RWPE1 (cell line): ENCODE measurements at places on chromosomes 3 and 15.

- peak; percentile 59 for DNase-seq
These were observed 7.7 kb upstream of the OXSR1 start for GRCh38 chr3:38157595-38157994.

DNA sequence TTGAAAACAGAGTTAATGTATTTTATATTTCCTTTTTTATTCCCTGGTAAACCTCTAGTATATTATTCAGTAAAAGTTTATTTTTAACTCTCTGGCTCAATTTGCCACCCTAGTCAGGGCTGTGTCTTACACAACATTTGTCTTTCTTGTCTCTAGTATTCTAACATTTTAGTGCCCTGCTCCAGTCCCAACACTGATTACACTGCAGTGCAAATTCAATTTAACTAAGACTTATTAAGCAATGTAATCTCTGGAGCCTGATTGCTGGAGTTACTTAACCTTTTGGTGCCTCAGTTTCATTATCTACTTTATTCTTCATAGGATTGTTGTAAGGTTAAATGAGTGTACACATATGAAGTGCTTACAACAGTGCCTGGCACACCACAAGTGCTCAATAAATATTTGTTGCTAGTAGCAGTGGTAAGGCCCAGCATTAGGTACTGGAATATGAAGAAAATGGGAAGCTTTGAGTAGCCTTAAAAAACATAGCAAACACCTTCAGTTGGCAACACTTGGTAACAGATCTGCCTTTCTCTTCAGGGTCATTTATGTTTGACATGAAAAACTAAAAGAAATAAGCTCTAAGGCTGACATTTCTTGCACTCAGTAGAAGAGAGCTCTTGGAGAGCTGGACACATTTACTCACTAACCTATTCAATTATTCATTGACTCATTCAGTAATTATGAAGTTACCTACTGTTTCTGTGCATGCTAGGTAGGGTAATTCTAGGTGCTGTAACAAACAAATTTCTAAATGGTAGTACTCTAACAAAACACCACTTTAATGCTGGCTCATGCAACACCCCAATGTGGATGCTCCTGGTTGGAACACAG lies 364.5 kb upstream of the EPHA3 start:
- no peak for DNase-seq

GRCh38 chr15:60945196-60945595 lies 283.9 kb downstream of the RORA start:
- DNase-seq, result no peak

- DNase-seq, result no peak
These were observed 65.8 kb downstream of the B3GNT5 start for GRCh38 chr3:183318877-183319276.

DNA sequence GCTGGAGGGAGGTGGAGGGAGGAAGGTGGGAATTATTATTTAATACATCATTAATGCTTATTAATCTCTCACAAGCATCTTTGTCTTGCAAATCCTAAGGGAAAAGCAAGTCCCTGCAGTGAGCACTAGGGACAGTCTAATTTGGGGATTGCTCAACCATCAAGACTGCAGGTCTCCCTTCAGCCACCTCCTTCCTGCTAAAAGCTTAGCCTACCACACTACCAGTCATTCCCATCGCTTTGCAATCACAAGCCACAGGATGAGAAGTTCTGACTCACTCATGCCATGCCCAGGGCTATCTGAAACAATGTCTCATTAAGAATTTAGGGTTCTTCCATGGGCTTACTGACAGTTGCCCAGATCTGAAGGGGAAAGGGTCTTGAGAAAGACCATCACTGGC lies 51.0 kb upstream of the EIF1B start:
- DNase-seq, result peak; percentile 47

DNA sequence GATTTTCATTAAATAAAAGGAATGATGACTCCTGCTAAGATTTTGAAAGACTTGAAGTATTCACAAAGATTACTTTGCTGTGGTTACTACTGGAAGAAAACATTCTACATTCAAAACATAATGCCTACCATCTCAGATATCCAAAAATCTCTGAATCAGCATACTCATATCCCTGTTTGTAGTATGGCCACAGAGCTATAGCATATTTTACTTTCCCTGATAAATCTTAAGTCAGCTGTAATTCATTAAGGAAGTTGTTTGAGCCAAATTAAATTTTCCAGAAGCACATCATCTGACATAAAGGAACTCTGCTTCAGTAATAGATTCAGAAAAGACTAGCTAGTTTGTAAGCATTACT lies 942.0 kb downstream of the ROBO1 start:
- DNase-seq, result no peak

- peak; percentile 38 for DNase-seq
These were observed 44.5 kb downstream of the ANAPC13 start for GRCh38 chr3:134441321-134441720.

- DNase-seq, result no peak
These were observed 43.4 kb downstream of the TPRA1 start for GRCh38 chr3:127546970-127547733.

GRCh38 chr3:197456261-197457091 lies 99.3 kb downstream of the BDH1 start:
- DNase-seq, result peak; percentile 71

DNA sequence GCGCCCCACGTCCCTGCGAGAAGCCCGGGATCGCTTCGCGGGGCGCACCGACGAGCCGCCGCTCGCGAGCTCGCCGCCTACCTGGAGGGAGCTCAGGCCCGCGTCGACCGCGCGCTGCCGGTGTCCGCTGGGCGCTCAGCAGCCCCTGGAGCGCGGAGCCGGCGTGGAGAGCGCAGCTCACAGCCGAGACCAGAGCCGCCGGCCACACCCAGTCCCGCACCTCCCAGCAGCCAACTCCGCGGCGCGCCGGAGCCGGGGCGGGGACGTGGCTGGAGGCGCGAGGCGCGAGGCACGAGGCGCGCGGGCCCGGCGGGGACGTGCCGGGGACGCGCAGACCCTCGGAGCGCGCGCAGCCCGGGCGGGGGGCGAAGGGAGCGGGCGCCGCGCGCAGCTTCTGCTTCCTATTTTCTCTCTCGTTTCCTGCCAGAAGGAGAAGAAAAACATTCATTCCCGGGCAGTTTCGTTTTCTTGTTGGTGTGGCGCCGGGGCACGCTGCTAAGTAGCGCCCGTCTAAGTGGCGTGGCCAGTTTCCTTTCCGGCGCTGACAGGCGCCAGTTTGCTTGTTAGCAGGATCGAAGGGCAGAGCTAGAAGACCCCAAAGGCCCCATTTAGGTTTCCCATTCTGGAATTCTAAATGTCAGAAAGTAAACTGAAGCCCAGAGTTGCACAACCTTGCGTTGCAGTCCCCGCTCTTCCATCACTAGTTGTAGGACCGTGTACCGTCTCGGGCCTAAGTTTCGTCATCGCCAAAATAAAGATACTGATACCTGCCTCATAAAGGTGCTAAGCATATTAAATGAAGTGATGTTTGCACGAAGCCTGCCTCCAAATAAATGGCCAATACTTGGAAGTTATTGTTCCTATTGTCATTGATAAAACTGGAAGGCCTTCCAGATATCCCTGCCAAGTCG lies at the start of gene GNB4:
Gene GNB4, minus strand, starts transcription at position 206 of the 911 bp plus-strand sequence. CDS start 25,270 bp downstream, outside the sequence.
- peak; percentile 77 for DNase-seq

- no peak for DNase-seq
These were observed 197.7 kb downstream of the LSAMP start for GRCh38 chr3:116247605-116248004.

GRCh38 chr3:194139071-194139813 lies 3.3 kb downstream of the HES1 start:
- peak; percentile 54 for DNase-seq

- no peak for DNase-seq
These were observed 288.7 kb upstream of the RORA start for GRCh38 chr15:61517776-61518175.

- no peak for DNase-seq
These were observed 58.1 kb downstream of the OSBPL10 start for GRCh38 chr3:31922962-31923361.

DNA sequence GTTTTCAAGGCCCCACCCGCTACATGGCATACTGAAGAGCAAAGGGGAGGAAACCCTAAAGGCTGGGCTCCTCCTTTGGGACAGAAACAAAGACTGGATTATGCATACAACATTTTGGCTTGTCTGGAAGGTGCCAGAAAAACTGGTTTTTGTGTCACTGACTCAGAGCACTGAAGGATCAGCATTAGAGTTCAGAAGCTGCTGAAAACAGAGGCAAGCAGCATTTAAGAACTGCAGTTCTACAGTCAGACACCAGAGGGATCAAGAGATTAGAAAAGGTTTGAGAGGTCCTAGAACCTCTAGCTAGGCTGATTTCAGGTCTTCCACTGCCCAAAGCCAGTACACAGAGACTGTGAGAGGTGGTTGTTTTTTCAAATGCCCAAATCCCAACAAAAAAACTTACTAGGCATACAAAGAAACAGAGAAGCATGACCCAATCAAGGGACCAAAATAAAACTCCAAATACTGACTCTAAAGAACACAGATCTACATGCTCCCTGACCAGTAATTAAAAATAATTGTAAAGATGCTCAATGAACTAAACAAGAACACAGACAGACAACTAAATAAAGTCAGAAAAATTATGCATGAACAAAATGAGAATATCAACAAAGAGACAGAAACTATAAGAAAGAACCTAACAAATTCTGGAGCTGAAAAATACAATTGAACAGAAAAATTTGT lies 91.2 kb downstream of the SENP2 start:
- peak; percentile 73 for DNase-seq

DNA sequence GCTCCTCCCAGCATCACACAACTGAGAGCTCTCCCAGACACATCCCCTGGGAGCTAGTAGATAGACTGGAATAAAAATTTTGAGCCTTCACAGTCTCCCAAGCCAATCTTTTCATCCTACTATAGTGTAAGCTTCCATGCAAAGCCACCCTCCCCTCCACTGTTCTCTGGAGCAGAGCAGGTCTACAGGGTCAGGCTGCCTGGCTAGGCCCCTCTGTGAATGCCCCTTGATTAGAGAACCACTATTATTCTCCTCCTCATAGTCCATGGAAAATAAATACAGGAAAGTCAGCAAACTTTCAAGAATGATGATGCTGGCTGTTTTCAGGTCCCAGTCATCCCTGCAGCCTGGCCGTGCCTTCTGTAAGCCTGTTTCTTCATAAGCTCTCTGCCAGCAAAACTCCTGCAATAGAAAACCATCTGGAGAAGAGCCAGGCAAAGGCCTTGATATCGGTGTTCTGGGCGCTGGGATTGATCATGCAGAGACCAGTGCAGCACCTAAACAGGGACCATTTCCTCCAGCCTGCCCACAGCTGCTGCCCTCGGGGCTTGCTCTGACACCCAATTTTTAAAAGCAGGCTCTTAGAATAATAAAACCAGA lies 51.7 kb downstream of the CRYGS start:
- no peak for DNase-seq

- no peak for DNase-seq
These were observed 7.0 kb upstream of the CPNE9 start for GRCh38 chr3:9696480-9697220.

DNA sequence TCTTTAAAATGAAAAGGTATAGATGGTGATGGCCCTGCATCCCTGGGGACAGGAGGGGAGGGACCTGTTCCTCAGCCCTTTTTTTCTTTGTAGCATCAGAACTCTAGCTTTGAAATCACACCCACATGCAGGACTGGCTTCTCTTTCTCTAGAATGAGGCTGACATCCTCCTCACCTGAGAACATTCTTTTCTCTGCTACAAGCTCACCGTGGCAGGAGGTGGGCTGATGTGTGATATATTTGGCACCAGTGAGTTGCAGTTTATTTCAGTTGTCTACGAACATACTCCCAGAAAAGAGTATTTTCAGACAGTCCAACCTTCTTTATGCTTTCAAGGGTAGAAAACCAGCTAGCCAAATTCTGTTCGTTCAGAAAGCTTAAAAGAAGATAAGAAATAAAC lies 43.6 kb upstream of the RARB start:
- no peak for DNase-seq

GRCh38 chr15:75791337-75791713 lies 51.9 kb upstream of the UBE2Q2 start:
- no peak for DNase-seq

GRCh38 chr3:61200270-61200669 lies 51.0 kb downstream of the FHIT start:
- DNase-seq, result no peak

- DNase-seq, result no peak
These were observed 131.2 kb upstream of the CGNL1 start for GRCh38 chr15:57245130-57245529.

DNA sequence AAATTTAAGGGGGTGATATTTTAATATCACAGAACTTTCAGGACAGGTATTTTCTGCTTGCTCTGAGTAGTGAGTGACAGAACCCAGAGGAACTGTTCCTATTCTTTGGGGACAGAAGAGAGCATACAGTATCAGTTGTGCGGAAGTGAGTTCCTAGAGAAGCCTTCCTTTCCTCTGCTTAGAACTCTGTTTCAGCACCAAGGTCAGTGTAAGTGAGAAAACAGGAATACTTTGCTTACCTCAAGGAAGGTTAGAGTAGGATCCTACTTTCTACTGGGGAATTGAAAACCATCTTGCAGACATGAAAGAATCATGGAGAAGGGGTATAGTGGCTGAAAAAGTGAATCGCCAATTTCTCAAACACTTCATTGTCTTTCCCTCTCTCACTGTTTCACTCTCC lies 542.4 kb downstream of the SQOR start:
- DNase-seq, result no peak

- DNase-seq, result no peak
These were observed 140.7 kb downstream of the FHIT start for GRCh38 chr3:61110576-61110975.

DNA sequence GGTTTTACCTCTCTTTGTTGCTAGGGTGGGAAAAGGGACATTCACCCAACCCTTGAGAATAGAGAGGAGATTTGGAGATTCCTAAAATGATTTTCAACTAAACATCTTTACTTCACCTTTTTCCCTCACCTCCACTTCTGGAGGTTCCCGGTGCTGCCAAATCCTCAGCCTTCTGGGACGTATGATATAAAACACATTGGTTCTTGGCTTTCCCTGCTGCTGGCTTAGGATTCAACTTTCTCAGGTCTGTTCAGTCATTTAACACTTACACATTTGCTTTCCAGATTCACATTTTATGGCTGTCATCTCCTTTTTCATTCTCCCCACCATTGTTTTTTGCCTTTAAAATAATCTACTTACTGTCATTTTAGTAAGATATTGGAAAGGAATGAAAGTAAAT lies 106.6 kb downstream of the PIK3R4 start:
- DNase-seq, result no peak

GRCh38 chr3:8482960-8483665 lies 18.5 kb upstream of the LMCD1 start:
- peak; percentile 33 for DNase-seq

DNA sequence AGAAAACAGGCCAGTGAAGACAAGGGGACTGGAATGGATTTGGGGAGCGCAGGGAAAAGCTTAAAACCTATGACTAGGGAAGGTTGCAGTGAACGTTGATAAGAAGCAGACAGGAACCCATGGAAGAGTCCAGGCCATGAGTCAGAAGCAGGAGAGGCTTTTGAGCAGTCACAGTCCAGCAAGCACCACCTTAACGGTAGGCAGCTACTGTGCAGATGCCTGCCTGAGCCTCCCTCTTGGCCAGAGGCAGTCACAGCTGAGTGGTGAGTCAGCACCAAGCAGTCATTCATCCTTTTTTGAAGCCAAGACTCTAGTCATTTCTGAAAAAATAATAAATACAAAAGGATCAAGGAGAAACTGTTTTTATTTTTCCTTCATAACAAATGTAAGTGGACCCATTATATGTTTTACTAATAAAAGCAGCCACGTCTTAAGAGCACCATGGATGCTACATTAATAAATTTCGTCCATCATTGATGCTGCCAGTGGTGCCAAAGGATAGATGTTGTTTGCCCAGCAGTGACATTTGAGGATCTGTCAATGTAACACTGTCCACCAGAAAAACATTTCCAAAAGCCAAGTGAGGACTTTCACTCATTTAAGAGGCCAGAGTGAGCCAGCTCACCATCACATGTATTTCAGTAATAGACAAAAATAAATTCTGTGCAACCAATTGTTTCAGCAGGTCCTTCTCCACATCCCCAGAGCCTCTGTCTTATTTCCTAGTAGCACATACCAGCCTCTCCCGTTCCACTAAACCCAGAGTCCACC lies 42.1 kb upstream of the ACTC1 start:
- DNase-seq, result peak; percentile 71
